ENCODE measurements at places on chromosomes 5 and 9.

DNA sequence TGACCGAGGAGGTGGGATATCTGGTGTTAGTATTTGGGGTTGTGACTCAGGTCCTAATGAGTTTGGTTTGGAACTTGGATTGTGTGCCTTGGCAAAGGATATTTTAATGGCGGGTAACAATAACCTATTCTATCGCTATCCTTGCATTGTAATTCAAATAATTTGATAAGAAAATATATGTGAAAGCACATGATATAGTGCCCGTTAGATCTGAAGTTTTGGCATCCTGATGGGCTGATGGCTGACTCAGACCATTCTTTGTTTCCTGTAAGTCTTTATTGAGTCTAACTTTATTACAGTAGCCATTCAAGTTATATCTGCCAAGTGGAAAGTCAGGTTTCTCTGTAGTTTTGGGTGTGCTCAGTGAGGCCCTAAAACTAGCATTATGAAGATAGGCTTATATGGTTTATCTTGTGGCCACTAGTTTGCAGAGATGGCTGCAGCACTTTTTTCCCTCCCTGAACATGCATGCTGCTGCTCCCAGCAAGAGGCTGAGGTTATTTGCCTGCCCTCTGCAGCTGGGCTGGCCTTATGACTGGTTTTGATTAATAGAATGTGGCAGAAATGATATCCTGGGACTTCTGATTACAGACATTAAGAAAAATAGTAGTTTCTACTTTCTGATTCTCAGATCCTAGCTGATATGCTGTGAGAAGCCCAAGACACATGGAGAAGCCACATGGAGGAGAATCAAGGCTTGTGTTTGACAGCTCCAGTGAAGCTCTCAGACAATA, 46.6 kb downstream of the CFAP95 start:
- no peak for DNase-seq

DNA sequence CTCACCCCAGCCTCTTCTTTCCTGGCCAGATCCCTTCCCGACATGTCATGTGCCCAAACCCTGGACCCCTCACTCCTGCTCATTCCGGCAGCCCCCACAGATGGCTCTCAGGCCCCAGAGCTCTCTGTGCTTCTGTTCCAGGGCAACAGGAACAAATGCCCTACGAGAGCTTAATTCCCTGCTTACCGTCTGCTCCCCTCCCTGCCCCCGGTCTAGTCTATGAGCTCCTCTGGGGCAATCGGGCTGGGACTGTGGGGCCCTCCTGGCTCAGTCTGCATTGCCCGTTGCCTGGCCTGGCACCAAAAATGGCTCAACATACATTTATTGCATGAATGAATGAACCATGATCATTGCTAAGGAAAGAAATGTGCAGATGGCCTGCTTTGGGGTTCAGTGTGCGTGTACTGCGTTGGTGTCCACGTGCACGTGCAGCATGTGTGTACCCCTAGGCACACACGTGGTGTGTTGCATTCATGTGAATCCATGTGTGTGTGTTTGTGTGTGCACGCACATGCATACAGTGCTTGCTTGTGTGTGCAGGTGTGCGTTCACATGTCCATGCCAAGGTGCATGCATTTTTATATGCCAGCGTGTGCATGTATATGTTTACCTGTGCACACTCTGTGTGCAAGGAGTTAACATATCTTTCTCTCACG, 201.2 kb upstream of the IER5L start:
- DNase-seq, result no peak

GRCh38 chr5:16931334-16932110, 4.6 kb downstream of the MYO10 start:
- no peak for DNase-seq

DNA sequence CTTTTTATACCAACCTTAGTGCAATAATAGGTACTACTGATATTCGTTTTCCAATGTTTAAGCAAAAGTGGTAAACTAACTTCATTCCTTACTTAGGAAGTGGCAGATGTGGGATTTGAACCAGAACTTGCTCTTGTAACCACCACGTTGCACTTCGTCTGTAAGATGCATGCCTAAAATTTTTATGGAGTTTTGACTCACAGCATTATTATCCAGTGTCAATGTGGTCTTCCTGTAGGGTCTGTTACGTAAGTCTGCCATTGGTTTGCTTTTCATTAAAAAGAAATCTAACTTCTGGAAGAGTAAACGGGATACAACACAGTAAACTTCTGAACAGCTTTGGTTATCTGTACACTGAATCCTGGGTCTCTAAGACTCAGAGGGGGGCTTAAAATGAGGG, 521.0 kb upstream of the WWC1 start:
- DNase-seq, result no peak

GRCh38 chr5:179164331-179165311, 104.4 kb downstream of the ZNF354C start:
- DNase-seq, result no peak

GRCh38 chr9:115171921-115172388, 54.0 kb upstream of the TNC start:
- DNase-seq, result no peak

GRCh38 chr9:109903515-109904138, 123.6 kb downstream of the PALM2AKAP2 start:
- DNase-seq, result peak; percentile 88

- DNase-seq, result no peak
These were observed 96.3 kb upstream of the VCAN start for GRCh38 chr5:83375049-83375745.

DNA sequence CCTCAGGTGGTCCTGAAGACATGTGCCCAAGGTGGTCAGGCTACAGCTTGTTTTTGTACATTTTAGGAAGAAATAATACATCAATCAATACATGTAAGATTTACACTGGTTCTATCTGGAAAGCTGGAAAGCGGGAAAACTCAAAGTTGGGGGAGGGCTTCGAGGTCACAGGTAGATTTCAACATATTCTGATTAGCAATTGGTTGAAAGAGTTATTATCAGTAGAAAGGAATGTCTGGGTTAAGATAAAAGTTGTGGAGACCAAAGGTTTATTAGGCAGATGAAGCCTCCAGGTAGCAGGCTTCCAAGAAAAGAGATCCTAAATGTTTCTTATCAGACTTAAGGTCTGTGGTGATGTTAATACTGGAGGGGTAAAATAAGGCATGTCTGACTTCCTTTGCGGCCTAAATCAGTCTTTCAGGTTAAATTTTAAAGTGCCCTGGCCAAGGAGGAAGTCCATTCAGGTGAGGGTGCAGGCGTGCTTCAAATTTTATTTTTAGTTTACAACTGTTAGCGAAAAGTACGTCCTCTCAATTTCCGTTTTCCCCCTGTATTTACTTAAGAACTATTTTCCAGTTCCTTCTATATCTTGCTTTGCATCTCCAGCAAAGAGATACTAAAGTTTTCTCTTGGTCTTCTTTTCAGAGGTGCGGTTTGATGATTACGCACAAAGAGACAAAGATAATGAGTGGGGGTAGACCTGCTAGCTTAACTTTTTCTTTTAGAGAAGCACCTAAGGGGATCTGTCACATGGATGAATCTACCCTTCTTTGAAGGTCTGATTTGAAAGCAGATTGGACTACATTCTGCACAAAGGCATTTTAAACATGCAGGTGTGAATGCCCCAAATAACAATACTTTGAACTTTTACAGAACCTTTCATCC, 578.6 kb downstream of the RAB3C start:
- DNase-seq, result no peak

DNA sequence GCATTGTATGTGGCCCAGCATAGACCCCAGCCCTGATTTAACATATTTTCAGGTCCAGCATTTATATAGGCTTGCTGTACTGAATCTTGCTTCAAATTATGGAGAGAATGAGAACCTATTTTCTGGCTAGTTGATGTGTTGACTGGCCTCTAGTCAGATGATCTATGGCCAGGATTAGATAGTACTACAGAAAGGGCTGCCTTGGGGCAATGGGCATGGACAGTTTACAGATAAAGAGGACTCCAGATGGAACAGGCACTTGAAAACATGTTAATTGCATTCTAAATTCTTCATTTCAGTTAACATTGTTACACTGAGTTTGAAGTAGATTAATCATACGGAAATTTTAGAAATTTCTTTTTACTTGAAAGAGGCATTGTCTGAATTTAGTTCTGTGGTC, 61.5 kb downstream of the RAB14 start:
- DNase-seq, result no peak

DNA sequence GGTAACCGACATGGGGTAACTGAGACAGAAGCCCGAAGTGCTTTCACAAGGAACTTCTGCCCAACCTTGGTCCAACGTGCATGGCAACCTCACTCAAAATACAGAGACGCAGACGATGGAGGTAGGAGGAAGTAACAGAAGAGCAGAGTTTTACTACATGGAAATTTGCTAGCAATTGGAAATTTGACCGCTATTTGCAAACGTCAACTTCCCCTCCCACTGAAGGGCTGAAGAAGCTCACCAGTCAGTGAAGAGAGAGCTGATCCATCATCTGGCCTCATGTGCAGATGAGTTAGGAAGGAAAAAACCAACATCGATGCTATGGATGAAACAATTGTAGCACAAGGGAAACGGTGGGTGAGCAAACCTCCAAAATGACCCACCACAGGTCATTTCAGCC, 196.7 kb downstream of the RGS3 start:
- DNase-seq, result no peak

GRCh38 chr5:17761326-17761725, 127.1 kb downstream of the TAF11L14 start:
- no peak for DNase-seq

DNA sequence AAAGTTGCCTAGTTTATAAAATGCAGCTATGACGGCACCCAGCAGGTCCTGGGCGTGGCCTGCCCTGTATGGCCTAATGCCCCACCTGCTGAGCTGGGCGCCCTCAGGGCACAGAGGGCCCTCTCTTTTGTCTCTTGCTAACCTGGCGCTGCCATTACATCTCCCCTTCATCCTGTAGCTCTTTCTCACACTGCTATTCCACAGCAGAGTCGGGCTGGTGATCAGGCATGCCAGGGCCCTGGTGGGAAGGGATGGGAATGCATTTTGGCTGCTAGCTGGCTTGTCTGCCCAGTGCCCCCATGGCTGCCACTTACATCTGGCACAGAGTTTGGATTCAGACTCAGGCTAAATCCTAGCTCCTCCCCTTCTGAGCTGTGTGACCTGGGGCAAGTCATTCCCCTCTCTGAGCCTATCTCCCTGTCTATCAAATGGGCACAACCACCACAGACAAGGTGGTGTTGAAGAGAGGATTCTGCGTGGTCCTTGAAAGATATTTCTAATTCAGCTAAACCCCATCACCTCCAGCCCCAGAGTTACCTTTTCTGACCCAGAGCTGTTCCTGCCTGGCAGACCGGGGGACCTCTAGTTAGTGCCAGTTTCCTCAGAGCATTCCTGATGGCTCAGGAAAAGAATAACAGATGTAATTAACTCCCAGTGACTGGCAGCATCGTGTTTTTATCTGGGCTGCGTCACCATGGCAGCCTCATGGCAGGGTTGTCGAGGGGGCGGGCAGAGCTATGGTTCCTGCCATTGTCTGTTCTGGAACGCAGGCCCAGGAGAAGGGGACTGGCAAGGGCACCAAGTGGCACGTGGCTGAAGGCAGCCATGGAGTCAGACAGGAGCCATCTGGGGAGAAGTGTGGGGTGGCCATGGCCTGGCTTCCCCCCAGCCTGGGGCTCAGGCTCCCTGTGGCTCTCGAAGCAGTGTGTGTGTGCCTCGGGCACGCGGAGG, 6.3 kb downstream of the PRR7 start:
- no peak for DNase-seq

DNA sequence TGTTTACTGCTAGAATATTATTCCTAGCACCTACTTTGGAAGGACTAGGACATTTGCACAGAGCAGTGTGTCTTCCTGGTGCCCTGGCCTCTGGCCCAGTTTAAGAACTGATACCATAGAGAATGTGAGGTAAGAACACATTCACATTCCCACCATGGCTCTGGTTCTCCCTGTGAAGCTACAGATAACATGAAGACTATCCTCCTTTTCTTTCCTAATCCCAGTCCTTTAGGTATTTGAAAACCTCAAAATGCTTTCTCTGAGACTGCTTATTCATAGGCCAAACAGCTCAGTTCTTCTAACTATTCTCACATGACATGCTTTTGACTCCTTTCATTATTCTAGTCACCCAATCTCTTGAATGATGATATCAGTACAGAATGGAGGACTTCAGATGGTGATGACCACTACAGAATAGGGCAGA, 11.9 kb downstream of the FAM219A start:
- DNase-seq, result no peak

DNA sequence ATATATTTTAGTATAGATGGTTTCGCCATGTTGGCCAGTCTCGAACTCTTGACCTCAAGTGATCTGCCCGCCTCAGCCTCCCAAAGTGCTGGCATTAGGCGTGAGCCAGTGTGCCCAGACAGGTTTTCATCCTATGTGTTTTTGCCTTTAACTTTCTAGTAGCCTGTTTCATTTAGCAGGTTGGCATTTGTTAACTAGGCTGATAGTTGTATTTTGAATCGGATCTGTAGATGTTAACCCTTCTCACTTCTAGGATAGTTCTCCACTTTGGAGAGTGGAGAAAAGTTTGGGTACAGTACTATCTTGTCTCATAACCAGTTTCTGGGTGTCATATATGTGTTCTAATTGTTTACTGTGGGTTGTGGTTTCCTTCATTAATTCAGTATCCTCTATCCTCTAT, 7.3 kb upstream of the FGF18 start:
- no peak for DNase-seq

- DNase-seq, result no peak
These were observed 181.8 kb upstream of the PITX1 start for GRCh38 chr5:135215617-135216470.

- DNase-seq, result no peak
These were observed 12.2 kb downstream of the LCN12 start for GRCh38 chr9:136964171-136964689.

DNA sequence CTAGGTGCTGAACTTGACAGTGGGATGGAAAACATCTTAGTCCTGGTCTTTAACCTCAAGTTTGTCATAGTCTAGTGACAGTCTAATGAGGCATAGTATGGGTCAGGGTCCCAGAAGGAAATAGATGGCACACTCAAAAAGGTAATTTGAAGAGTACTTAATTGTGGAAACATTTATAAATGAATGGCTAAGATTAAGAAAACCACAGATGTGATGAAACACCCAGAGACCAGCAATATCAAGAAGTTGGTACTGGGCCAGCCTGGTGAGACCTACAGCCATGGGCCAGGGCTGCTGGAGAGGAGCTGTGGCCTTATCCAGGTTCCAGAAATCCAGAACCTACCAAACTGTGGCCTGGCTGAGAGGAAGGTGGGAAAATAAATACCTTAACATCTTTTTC, 93.5 kb upstream of the ATG10 start:
- no peak for DNase-seq

- DNase-seq, result no peak
These were observed 28.7 kb downstream of the PCSK1 start for GRCh38 chr5:96404191-96404867.

DNA sequence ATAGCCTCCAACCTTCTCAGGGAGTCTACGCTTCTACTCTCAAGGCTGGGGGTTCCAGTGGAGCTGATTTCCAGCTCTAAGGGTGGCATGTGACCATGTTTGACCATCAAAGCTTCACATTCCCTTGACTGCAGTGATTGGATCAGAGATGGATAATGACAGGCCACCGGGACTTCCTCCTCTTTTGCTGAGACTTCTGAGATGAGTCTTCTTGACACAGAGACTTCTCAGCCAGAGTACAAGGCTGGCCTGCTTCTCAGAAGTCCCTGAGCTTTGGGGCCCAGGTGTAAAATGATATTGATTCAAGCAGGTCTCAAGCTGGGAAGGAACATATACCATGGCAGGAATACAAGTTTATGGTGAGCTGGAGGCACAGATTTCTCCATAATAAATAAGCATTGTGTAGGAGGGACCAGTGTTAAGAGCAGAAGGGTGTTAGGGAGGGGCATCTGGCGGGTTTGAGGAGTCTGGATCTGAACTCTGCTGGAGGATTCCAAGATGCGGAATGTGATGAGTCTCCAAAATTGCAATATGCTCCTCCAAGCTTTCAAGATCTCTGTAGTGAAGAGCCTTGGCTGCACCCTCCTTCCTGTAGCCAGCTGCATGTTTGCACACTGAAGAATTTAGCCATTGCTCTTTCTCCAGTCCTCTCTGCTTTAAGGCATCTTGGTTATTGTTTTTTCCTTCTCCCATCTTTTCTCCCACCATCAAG, 41.7 kb upstream of the HSD17B4 start:
- DNase-seq, result no peak
